ENCODE measurements at places on chromosomes 1 and 21. TPM values are rescaled to one million over a fixed set of nuclear protein-coding genes. Genes with fewer than 3 reads are reported as not detected.

GRCh38 chr1:78168306-78168705, 122.5 kb downstream of the GIPC2 start:
- DNase-seq, result no peak
- H3K4me1 ChIP-seq, result no peaks in the 10 kb centered on the region
- H3K4me3 ChIP-seq, result no peak overlapping the region
- H3K36me3 ChIP-seq, result no peaks in the 10 kb centered on the region
- no peak overlapping the region for H3K27ac ChIP-seq

DNA sequence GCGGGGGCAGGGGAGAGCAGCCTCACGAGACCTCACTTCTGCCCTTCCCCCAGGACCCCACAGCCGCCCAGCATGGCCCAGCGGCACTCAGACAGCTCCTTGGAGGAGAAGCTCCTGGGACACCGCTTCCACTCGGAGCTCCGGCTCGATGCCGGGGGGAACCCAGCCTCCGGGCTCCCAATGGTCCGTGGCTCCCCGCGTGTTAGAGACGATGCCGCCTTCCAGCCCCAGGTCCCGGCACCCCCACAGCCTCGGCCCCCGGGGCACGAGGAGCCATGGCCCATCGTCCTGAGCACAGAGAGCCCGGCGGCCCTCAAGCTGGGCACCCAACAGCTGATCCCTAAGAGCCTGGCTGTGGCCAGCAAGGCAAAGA, 8.5 kb downstream of the ARHGEF16 start:
- peaks cover 15% of the 10 kb centered on the region for H3K4me1 ChIP-seq
- H3K27me3 ChIP-seq, result peaks cover 6% of the 10 kb centered on the region
- no peak overlapping the region for H3K27ac ChIP-seq
- no peak overlapping the region for H3K4me3 ChIP-seq

The FMO2 gene
- not detected for total RNA-seq

The BLACAT1 gene
- total RNA-seq, result 2.2 TPM

- H3K4me3 ChIP-seq, result no peak overlapping the region
- H3K36me3 ChIP-seq, result no peaks in the 10 kb centered on the region
- H3K27ac ChIP-seq, result no peak overlapping the region
- peaks cover 2% of the 10 kb centered on the region for H3K27me3 ChIP-seq
These were observed 632.0 kb downstream of the SMYD3 start for GRCh38 chr1:245874942-245875580.

The C1orf87 gene
- 0.23 TPM for total RNA-seq

The LCE1A gene
- total RNA-seq, result not detected

- no peak overlapping the region for H3K4me3 ChIP-seq
- no peaks in the 10 kb centered on the region for H3K4me1 ChIP-seq
- no peak overlapping the region for H3K27ac ChIP-seq
- H3K36me3 ChIP-seq, result no peaks in the 10 kb centered on the region
- H3K27me3 ChIP-seq, result peaks cover 1% of the 10 kb centered on the region
These were observed 1345.1 kb downstream of the NCAM2 start for GRCh38 chr21:22343303-22343702.
